ENCODE measurements at places on chromosomes 1 and 21.

- DNase-seq = no peak
Observed at GRCh38 chr1:119554183-119554582, 47.2 kb downstream of the HSD3B1 start.

GRCh38 chr1:42214447-42214871, 49.9 kb upstream of the GUCA2A start:
- DNase-seq = no peak

GRCh38 chr1:214404154-214404553, 123.2 kb downstream of the SMYD2 start:
- no peak for DNase-seq

GRCh38 chr1:178716111-178716510, 8.9 kb upstream of the RALGPS2 start:
- no peak for DNase-seq

GRCh38 chr1:244751271-244751895, 84.1 kb upstream of the COX20 start:
- DNase-seq = no peak

- no peak for DNase-seq
Observed at GRCh38 chr1:32100807-32101708, 6.8 kb upstream of the KPNA6 start.

- DNase-seq = no peak
Observed at GRCh38 chr1:41362749-41363590, 1.7 kb downstream of the FOXO6 start.

DNA sequence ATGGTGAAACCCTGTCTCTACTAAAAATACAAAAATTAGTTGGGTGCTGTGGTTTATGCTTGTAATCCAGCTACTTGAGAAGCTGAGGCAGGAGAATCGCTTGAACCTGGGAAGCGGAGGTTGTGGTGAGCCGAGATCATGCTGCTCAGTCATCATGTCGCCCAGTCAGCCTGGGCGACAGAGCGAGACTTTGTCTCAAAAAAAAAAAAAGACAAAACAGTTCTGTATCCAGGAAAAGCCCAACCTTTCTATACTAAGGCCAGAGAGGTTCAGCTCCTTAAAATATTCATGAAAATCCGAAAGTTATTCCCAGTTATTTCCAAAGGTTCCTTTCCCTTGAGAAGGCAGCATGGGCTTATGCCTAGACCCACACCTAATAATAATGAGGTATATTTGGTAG, 4.2 kb downstream of the MRPL37 start:
- DNase-seq = no peak

- no peak for DNase-seq
Observed at GRCh38 chr1:230307213-230307612, 118.9 kb downstream of the PGBD5 start.

- DNase-seq = no peak
Observed at GRCh38 chr1:6011161-6011945, 19.1 kb upstream of the NPHP4 start.

DNA sequence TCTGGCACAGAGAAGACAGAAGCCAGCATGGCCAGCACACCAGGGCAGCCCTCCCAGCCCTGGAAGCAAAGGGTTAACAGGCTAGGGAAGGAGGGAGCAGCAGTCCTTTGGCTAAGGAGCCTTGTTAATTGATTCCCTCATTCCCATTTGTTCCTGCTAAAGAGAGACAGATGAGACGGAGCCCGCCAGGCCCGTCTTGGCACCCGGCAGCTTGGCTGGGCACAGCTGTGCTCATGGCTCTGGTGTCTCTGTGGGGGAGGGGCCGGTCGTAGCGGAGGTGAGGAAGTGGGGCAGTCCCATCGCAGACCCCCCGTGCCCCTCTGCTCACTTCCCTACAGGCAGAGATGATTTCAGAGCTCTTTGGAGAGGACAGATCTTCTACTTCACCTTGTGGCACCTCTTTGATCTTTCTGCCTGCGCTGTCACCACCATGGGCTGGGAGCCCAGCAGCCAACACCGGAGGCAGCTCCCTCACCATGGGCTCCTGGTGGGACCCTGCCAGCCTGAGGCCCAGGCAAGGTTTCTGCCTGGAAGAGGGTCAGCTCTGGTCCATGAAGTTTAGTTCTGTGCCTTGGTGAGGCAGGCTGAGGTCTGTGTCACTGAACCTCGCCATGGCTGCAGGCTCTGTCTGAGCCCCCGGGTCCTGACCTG, 38.0 kb downstream of the FOXO6 start:
- no peak for DNase-seq

DNA sequence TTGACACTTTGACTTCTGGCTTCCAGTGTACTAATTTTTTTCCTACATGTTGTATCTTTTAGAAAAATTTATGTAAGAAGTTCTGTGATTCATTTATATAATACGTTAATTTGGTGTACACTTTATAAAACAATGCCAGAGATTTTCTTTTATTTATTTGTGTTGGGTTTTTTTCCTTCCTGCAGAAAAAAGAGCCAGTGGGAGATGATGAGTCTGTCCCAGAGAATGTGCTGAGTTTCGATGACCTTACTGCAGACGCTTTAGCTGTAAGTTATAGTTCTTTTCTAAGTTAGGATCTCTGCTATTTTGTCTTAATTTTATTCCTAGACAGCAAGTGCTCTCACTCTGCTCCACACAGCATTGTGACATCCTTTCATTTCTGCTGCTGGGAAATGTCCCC, 14.4 kb downstream of the SARS1 start:
- no peak for DNase-seq

GRCh38 chr1:97451944-97452343, 468.9 kb downstream of the DPYD start:
- no peak for DNase-seq

Data from GM12864 (cell line).